Right lung (tissue), 10 donors: ENCODE measurements at places on chromosomes 2 and 18. TPM values are rescaled to one million over a fixed set of nuclear protein-coding genes. Genes with fewer than 3 reads are reported as not detected.

DNA sequence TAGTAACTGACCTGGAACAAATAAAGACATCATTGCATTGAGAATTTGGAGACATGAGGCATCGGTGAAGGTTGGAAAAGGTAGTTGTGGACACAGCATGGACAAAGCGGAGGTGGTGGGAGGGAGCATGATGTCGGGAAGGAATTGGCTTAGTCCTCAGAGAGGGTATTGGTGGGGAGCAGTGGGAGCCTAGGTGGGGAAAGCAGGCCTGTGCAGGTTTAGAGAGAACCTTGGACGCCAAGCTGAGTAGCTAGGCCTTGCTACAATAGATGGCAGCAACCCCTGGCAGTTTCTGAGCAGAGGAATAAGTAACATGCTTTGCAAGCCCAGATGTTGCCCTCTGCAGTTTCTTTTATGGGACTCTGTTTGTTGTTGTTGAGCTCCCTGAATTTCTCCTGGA is 177.1 kb upstream of the LHCGR start:
- no peak for DNase-seq

DNA sequence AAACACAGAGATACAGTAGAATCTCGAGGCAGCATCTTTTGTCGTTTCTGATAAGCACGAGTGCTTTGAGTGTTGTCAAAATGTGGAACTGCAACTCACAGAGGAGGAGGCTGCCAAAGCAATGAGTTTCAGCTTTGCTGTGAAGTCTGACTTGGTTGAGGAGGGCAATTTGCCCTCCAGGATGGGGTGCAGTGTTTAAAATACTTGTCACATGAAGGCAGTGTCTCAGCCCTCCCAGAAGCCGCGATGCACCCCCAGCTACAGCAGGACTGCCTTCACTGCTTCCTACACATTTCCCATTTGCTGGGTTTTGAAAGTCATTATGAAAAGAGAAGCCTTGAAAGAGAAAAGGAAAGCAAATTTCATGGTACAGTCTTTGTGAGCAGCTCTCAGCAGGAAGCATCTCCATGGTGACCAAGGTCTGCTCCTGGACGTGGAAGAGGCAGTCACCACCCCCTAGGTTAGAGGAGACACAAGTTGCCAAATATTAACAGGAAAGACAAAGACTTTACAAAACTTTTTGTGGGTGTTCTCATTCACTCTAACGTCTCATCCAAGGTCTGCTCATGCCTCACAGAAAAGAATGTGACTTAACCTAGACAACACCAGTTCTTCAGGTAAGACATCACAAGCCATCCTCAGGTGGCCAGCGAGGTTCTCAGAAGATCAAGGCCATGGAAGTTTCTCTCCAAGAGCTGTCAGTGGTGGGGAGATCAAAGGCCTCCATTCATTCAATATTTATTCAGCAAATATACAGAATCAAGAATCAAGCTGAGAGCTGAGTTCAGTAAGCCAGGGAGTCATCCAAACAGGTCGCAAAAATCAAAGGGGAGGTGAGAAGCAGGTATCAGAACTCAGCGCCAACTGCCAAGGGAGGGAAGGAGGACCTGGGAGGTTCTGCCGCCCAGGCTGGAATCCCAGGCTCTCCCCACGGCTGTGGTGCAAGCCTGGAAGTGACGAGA is 476.0 kb downstream of the EIPR1 start:
- DNase-seq, result no peak

PSD4 gene
- polyA plus RNA-seq, result 19.2 TPM

GRCh38 chr2:85481818-85482777 is 56.9 kb upstream of the MAT2A start:
- DNase-seq, result no peak

- DNase-seq, result no peak
Observed at GRCh38 chr2:172513524-172513900, 42.4 kb upstream of the PDK1 start.

DNA sequence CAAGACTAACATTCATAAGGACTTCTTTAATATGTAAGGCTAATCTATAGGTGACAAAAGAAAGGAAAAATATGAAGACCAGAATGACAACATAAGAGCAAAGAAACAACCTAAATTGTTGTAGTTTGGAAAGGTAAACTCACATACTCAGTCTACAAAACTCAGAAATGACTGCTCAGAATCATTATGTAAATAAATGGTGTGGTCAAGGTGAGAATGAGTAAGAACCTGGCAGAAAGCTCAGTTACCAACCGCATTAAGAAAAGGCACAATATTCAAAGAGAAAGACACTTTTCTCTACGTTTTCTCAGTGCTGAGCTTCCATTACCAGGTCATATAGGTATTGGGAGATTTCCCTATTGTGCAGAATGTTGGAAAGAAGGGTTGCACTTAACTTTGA is 15.8 kb downstream of the ATF2 start:
- no peak for DNase-seq

DNA sequence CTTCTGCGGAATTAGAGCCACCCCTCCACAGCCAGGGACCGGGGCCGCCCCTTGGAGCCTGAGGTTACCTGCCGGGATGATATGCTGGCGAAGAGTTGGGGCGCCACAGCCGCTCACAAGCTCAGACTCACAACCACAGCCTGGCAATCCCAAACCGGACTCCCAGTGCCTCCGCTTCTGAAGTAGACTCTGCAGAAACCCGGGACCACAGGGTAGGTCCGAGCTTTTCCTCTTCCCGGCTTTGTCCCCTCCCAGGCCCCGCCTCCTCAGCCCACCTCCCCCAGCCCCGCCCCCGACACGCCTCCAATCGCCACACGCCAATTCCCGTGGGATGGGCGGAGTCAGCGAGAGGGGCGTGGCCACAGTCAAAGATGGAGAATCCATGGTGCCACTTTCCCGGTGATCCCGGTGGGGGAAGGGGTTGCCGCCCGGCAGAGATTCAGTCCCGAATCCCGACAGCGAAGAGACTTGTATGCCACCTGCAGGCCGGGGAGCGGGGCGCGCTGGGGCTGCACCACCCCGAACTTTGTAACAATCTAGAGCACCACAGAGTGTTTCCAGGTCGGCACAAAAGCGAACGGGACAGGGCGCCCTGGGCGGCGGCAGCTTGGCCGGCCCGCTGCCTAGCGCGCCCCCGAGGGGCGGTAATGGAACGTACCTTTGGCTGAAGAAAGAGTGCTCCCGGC is at the start of gene IDH1:
TSS of gene IDH1 (minus strand) at position 201 of the 686 bp plus-strand sequence. CDS start 3,520 bp downstream, outside the sequence.
- peak; percentile 94 for DNase-seq

- DNase-seq, result no peak
Observed at GRCh38 chr18:79442508-79443221, 46.9 kb downstream of the NFATC1 start.

GRCh38 chr2:23694058-23695045 is 232.6 kb downstream of the ATAD2B start:
- no peak for DNase-seq

DNA sequence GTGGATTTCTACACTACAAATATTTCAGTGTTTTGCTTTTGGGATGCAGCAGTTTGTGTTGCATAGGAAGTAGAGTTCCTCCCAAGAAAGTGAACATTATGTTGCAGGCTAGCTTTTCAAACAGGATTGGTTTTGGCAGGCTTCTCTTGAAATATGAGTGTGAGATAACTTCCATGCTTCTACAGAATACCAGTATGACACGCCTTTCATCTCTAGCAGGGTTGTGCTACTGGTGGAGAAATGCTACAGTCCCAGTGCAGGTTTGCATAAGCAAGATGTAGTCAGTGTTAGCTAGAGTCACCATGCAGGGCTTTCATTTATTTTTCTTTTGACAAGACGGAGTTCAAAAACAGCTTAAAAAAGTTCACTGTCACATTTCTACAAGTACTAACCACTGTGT is 17.1 kb upstream of the CAVIN2 start:
- DNase-seq, result no peak

DNA sequence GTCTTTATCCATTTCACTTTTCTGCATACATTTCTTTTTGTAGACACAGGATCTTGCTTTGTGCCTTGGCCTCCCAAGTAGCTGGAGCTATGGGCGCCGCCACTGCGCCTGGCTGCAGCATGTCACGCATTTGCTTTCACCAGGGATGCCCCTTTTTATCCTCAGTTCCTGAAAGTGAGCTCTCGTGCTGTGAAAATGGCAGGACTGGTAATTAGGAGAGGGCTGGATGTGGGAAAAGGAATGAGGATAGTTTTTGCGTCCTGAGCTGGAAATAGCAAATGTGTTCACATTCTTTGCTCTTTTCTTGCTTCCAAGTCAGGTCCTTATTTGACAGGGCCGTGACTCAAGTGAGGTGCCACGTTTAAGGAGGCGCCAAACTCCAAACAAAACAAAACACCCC is 104.6 kb downstream of the LDLRAD4 start:
- no peak for DNase-seq

DNA sequence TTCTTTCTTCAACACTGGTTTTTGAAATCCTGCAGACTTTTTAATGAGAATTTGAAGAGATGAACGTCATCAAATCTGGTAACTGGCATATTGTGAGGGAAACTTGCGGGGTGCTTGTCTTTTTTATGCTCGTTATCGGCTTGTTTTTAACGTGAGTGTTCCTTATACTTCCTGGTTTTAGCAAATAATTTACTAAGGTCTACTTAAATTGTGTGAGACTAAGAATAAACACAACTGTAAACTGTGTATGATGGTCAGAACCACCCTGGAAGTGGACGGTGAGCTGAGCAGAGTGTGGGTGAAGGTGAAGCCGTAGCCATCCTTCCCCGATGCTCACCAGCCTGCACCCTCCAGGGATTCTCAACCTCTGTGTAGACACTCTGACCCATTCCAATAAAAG is 82.3 kb upstream of the CDC42EP3 start:
- no peak for DNase-seq

DNA sequence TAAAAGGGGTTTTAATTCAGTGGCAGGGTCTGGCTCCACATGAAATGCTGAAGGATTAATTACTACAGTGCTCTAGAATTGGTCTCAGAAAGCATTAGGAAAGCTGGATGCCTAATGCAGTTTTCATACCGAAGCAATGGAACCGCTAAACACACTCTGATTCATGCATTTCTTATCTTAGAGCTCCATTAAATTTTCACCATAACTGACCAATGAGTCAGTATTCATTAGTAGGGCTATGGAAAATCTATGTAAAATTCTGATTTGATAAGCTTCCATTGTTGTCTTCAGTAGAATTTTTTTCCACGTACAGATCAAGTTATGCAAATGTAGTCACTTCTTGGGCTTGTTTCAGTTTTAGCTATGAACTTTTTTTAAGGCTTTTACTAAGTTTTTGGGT is 359.9 kb downstream of the ARHGAP15 start:
- no peak for DNase-seq

GRCh38 chr2:63893163-63893562 is 51.5 kb downstream of the UGP2 start:
- no peak for DNase-seq

UGT1A1 gene
- 0.07 TPM for polyA plus RNA-seq

DNA sequence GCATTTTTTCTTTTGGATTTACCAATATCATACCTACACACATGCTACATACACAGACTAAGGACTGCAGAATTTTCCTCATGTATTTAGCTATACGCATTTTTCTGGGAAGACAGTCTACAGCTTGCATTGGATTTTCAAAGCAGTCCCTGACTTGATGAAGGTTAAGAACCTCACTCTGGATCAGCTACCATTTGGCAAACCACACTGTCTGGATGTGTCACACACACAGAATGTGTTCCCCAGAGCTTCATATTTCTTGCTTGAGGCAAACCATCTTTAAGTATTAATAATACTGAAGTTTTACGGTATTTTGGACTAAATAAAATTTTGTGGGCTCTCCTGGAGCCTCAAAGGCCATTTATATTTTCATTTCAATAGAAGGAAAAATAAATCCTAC is 102.3 kb downstream of the TCF4 start:
- DNase-seq, result no peak

TMEM169 gene
- 0.98 TPM for polyA plus RNA-seq

DOK6 gene
- polyA plus RNA-seq, result 13.6 TPM

GRCh38 chr2:205509655-205510054 is 172.6 kb upstream of the NRP2 start:
- DNase-seq, result no peak

GRCh38 chr2:10741139-10741538 is 19.7 kb downstream of the ATP6V1C2 start:
- DNase-seq, result no peak

- no peak for DNase-seq
Observed at GRCh38 chr2:44731505-44731904, 210.0 kb upstream of the SIX3 start.

GRCh38 chr18:55407191-55407590 is 180.8 kb downstream of the TCF4 start:
- no peak for DNase-seq

LDLRAD4 gene
- 17.0 TPM for polyA plus RNA-seq

DNA sequence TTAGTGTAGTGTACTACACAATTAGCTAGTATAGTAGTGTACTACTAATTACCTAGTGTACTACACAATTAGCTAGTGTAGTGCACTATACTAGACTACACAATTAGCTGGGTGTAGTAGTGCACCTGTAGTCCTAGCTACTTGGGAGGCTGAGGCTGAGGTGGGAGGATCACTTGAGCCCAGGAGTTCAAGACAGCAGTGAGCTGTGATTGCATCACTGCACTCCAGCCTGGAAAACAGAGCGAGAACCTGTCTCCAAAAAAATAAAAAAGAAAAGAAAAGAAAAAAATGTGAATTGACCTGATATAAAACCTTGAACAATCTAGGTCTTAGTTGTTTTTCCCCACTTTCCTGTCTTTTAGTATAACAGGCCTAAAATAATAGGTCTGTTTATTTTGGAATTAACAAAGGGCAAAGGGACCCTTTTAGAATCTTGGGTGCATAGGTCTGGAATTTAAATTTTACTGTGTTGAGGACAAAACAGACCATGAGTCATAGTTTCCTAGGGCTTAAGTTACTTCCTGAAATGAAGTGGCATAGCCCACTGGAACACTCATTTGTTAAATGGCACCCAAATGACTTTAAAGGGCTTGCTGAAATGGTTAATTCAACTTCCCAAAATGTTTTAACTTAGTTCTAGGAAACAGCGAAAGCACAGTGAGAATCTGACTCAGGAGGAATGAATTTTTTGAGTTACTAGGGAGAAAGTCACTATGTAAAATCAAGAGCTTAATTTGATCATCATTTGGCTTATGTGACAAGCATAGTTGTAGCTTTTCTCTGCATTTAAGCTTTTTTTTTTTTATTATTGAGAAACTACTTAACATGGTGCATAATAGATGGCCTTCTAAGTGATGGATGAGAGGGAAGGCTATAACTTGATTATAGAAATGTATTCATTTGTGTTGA is 50.7 kb upstream of the ARL5A start:
- no peak for DNase-seq

ANKRD29 gene
- polyA plus RNA-seq, result 67.2 TPM

GRCh38 chr2:36756438-36756837 is 59.9 kb downstream of the VIT start:
- DNase-seq, result no peak

DNA sequence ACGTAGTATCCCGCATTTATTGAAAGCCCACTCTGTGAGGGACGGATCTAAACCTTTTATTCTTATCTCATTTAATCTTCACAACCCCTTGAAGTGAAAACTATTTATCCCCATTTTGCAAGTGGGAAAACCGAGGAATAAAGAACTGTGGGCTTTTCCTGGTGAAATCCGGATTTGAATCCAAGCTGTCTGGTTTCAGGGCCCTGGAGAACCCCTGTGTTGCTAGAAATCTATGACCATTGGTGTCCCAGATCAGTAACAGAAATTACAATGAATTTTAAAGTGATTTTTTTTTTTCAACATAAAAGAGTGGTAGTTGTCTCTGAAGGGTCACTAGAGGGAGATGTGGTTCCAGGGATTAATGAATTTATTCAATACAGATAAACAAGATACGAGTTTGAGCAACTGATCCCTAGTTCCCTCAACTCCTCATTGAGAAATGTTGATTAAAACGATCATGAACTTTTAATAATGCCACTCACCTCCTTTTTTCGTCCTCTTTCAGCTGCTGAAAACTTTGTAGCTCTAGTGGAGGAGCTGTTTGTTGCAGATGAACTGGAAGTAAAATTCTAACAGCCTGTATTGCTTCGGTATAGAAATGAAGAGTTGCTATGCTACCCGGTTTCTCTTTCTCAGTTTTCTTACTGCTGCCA is 940 bp downstream of the XRCC5 start:
- DNase-seq, result peak; percentile 24

LYPD6 gene
- polyA plus RNA-seq, result 14.7 TPM
